ENCODE measurements at places on chromosomes 3 and 15. TPM values are rescaled to one million over a fixed set of nuclear protein-coding genes. Genes with fewer than 3 reads are reported as not detected.

Gene CSNK1G1
- 22.9 TPM for total RNA-seq

Gene CCR9
- not detected for total RNA-seq

Gene PP2D1
- not detected for total RNA-seq

- H3K27me3 ChIP-seq, result peaks cover 14% of the 10 kb centered on the region
- DNase-seq, result no peak
- H3K27ac ChIP-seq, result no peak overlapping the region
- peak overlapping the region; percentile 56 for H3K4me3 ChIP-seq
- H3K4me1 ChIP-seq, result peaks cover 31% of the 10 kb centered on the region
- H3K36me3 ChIP-seq, result peaks cover under 1% of the 10 kb centered on the region
These were observed 5.0 kb upstream of the HES1 start for GRCh38 chr3:194130807-194131589.

Gene CRBN
- total RNA-seq, result 47.8 TPM

GRCh38 chr15:66505430-66505811, 295 bp downstream of the ZWILCH start:
- peak overlapping the region; percentile 99 for H3K4me3 ChIP-seq
- peak overlapping the region; percentile 98 for H3K27ac ChIP-seq
- DNase-seq, result no peak
- H3K27me3 ChIP-seq, result peaks cover 3% of the 10 kb centered on the region
- H3K36me3 ChIP-seq, result peaks cover 21% of the 10 kb centered on the region

Gene HDC
- not detected for total RNA-seq

DNA sequence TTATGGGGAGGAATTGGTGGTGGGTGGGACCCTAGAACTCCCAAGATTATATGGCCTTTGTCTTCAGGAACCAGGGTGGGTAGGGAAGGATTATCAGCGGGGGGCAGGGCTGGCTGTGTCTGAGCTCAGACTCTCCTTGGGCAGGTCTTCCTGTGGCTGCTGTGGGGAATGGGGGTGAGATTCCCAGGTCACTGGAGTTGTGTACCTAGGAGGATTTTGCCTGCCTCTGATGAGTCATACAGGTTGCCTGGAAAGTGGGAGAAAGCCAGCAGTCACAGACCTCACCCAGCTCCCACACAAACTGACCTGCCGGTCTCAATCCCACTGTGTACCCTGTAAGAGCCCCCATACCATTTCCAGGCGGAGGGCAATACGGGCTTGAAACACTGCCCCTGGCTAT, 209.9 kb upstream of the CNTN3 start:
- no peak for DNase-seq
- H3K4me1 ChIP-seq, result no peaks in the 10 kb centered on the region
- no peaks in the 10 kb centered on the region for H3K27me3 ChIP-seq
- no peaks in the 10 kb centered on the region for H3K36me3 ChIP-seq

DNA sequence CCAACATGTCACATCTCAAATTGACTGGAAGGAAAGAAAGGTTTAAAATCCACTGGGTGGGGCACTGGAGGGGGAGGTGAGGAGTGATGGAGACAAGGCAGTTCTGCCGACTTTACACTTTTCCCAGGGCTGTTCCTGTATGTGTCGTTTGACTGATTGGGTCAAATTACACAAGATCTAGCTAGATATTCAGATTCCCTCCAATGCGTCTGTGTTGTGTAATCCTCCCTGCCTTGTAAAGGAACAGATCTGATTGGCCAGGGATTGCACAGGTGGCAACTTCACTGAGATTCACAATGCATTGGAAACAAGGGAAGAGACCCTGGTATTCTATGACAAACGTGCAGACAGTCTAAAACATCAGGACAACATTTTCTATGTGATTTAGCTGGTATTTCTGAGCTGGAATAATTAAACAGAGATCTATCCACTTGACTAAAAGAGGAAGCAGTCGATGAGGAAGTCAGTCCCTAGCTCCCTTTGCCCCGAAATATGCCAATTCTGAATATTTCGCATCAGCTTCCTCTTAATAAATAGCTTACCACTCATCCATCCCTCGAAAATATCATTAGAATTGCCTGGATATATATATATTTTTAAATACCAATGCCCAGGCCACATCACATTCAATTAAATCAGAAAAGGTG, 312.9 kb downstream of the RORA start:
- H3K36me3 ChIP-seq, result no peaks in the 10 kb centered on the region
- no peak for DNase-seq
- no peaks in the 10 kb centered on the region for H3K27me3 ChIP-seq

GRCh38 chr3:138199851-138200250, 12.8 kb downstream of the ARMC8 start:
- H3K27ac ChIP-seq, result no peak overlapping the region
- H3K4me1 ChIP-seq, result no peaks in the 10 kb centered on the region
- no peaks in the 10 kb centered on the region for H3K36me3 ChIP-seq
- H3K27me3 ChIP-seq, result no peaks in the 10 kb centered on the region
- no peak for DNase-seq
- H3K4me3 ChIP-seq, result no peak overlapping the region

Gene PPM1L
- total RNA-seq, result 12.2 TPM

Gene SLC9A9
- 7.9 TPM for total RNA-seq

Gene CASR
- total RNA-seq, result not detected

Gene ZNF592
- total RNA-seq, result 29.1 TPM

- no peak overlapping the region for H3K27ac ChIP-seq
- no peaks in the 10 kb centered on the region for H3K36me3 ChIP-seq
- H3K27me3 ChIP-seq, result peaks cover 2% of the 10 kb centered on the region
- no peaks in the 10 kb centered on the region for H3K4me1 ChIP-seq
These were observed 47.1 kb downstream of the SUMF1 start for GRCh38 chr3:4419920-4420319.

- H3K36me3 ChIP-seq, result no peaks in the 10 kb centered on the region
- H3K27ac ChIP-seq, result no peak overlapping the region
- H3K4me1 ChIP-seq, result no peaks in the 10 kb centered on the region
- H3K27me3 ChIP-seq, result no peaks in the 10 kb centered on the region
- no peak for DNase-seq
These were observed 244.4 kb downstream of the SOX2 start for GRCh38 chr3:181956122-181956521.

- H3K36me3 ChIP-seq, result peaks cover 18% of the 10 kb centered on the region
- H3K4me3 ChIP-seq, result no peak overlapping the region
- peaks cover 41% of the 10 kb centered on the region for H3K4me1 ChIP-seq
- no peak overlapping the region for H3K27ac ChIP-seq
These were observed 9.8 kb downstream of the NBEAL2 start for GRCh38 chr3:46989146-46989810.

GRCh38 chr15:54567408-54568035, 589.3 kb downstream of the UNC13C start:
- H3K4me1 ChIP-seq, result no peaks in the 10 kb centered on the region
- no peak for DNase-seq
- no peak overlapping the region for H3K4me3 ChIP-seq
- H3K27me3 ChIP-seq, result peaks cover 3% of the 10 kb centered on the region
- H3K27ac ChIP-seq, result no peak overlapping the region
- H3K36me3 ChIP-seq, result peaks cover 3% of the 10 kb centered on the region

- H3K4me3 ChIP-seq, result no peak overlapping the region
- no peaks in the 10 kb centered on the region for H3K36me3 ChIP-seq
- H3K4me1 ChIP-seq, result peaks cover 4% of the 10 kb centered on the region
- H3K27ac ChIP-seq, result no peak overlapping the region
- no peak for DNase-seq
- peaks cover 3% of the 10 kb centered on the region for H3K27me3 ChIP-seq
These were observed 225.8 kb upstream of the SLCO3A1 start for GRCh38 chr15:91627473-91628278.

Gene ANKUB1
- total RNA-seq, result not detected

DNA sequence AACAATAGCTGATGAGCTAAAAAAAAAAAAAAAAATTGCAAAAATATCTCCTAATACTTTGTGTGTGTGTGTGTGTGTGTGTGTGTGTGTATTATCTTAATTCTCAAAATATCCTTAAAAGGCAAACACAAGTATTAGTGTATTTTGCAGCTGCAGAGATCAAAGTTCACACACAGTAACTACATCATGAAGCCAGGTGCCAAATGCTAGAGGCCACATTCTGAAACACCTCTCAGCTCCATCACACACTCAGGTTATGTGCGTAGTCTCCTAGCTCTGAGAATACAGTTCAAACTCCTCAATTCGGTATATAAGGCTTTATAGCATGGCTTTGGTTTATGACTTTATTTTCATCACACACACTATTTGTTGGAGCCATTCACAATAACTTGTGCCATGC, 33.5 kb upstream of the PPARG start:
- no peak overlapping the region for H3K27ac ChIP-seq
- no peak for DNase-seq
- H3K27me3 ChIP-seq, result no peaks in the 10 kb centered on the region

DNA sequence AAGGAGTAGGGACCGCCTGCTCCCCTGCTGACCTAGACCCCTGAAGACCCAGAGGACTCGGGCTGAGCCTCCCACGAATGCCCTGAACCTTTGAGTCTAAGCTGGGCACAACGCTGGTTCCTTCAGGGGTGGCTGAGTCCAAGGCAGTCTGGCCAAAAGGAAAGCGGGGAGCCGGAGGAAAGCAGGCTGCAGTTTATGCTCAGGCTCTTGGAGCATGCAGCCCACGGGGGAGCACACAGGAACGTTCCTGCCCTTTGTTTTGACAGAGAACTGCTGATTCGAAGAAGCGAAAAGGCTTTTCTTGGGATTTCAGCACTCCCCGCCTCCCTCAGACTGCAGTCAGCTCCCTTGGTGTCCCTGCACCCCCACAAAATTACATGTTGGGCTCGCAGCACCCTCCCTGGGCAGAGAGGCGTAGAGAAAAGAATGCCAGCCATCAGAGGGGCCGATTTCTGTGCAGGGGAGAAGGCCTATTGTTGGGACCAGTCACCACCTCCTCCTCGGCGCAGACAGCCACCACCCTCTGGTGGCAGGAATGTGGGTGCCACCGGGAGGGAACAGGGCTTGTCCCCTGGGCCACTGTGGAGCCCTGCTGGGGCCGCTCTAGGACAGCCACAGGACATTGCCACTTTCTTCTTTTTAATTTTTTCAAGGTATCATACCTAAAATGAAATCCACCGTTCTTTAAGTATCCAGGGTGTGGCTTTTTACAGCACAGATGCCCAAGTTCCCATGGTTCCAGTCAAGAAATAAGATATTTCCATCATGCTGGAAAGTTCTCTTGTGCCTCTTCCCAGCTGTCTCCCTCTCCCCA, 72.2 kb downstream of the SMAD6 start:
- peaks cover 12% of the 10 kb centered on the region for H3K27me3 ChIP-seq
- DNase-seq, result peak; percentile 94
- H3K27ac ChIP-seq, result peak overlapping the region; percentile 30
- peaks cover 4% of the 10 kb centered on the region for H3K36me3 ChIP-seq

Gene MOBP
- total RNA-seq, result not detected

- peak overlapping the region; percentile 95 for H3K4me3 ChIP-seq
- no peaks in the 10 kb centered on the region for H3K36me3 ChIP-seq
- peak; percentile 58 for DNase-seq
- H3K27me3 ChIP-seq, result peaks cover 3% of the 10 kb centered on the region
- H3K27ac ChIP-seq, result no peak overlapping the region
These were observed 1.2 kb downstream of the CADPS start for GRCh38 chr3:62873761-62874710.

Gene PRR20G
- total RNA-seq, result not detected

Gene LRRN1
- total RNA-seq, result 2.8 TPM

- no peak for DNase-seq
- no peaks in the 10 kb centered on the region for H3K4me1 ChIP-seq
- no peak overlapping the region for H3K4me3 ChIP-seq
These were observed 107.4 kb upstream of the CBLB start for GRCh38 chr3:105976196-105976595.

DNA sequence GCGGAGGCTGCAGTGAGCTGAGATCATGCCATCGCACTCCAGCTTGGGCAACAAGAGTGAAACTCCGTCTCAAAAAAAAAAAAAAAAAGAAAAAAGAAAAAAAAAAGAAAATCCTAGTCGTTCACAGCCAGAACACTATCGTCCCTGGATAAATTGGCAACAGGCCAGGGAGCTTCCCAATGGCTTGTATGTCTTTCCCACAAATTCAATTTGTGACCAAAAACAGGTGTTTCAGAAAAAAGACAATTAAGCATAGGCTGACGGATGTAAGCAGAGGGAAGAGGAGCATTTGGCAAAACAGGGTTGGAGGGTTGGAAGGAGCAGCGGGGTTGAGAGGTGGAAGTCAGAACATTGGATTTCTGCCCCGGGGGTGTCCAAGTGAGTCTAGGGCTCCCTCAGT, 8.5 kb downstream of the EPB42 start:
- H3K27ac ChIP-seq, result no peak overlapping the region
- no peak overlapping the region for H3K4me3 ChIP-seq
- peaks cover 10% of the 10 kb centered on the region for H3K27me3 ChIP-seq
- H3K36me3 ChIP-seq, result no peaks in the 10 kb centered on the region

- H3K4me1 ChIP-seq, result peaks cover 5% of the 10 kb centered on the region
- H3K36me3 ChIP-seq, result no peaks in the 10 kb centered on the region
- no peak for DNase-seq
- H3K27me3 ChIP-seq, result no peaks in the 10 kb centered on the region
- H3K27ac ChIP-seq, result no peak overlapping the region
These were observed 101.1 kb downstream of the CPNE4 start for GRCh38 chr3:131933665-131934064.

DNA sequence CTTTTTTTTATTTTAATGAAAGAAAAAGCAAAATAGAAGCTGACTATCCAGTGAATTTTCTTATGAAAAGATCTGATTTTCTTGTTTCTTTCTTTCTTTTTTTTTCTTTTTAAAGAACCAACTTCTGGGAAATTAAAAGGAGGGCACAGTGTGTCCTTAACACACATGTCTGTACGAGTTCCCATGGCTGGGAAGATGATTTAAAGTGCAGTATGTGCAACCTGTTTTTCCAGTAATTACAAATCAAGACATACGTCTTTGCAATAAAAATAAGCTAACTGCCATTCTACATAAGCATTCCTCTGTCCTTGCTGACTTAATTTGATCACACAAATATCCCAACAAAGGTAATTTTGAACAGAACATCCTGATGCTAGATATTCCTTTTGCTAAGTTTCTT, 416.1 kb downstream of the ROBO1 start:
- no peaks in the 10 kb centered on the region for H3K4me1 ChIP-seq
- DNase-seq, result no peak
- H3K36me3 ChIP-seq, result no peaks in the 10 kb centered on the region
- H3K27ac ChIP-seq, result no peak overlapping the region

Gene TRPM1
- total RNA-seq, result not detected

DNA sequence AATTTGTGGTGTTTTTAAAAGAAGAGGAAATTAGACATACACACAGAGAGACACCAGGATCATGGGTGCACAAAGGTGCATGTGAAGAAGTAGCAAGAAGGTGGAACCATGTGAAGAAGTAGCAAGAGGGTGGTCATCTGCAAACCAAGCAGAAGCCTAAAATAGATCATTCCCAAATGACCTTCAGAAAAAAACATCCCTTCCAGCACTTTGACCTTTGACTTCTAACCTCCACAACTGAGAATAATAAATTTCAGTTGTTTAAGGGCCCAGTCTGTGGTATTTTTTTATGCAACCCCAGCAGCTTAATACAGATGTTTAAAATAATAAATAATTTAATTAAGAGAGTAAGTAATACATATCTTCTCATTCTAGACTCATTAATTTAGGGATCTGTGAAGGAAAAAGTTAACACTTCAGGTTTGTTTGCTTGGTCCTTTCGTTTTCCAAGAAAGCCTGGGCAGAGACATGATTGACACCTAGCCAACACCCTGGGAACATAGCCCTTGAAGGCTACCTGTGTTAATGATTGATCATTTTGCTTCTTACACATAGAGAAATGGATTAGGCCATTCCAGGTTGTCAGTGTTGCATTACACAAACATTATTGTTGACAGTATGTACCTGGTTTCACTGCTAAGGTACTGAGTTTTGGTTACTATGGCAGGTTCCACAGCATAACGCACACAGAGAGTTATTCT, 1331.2 kb upstream of the GBE1 start:
- no peaks in the 10 kb centered on the region for H3K36me3 ChIP-seq
- DNase-seq, result no peak
- no peaks in the 10 kb centered on the region for H3K27me3 ChIP-seq
- no peak overlapping the region for H3K27ac ChIP-seq
- no peaks in the 10 kb centered on the region for H3K4me1 ChIP-seq
